Upper lobe of right lung (tissue), 1 donor: ENCODE measurements at places on chromosomes 16 and 17. TPM values are rescaled to one million over a fixed set of nuclear protein-coding genes. Genes with fewer than 3 reads are reported as not detected.

The TMEM100 gene
- 279 TPM for total RNA-seq

The SRL gene
- total RNA-seq, result 0.64 TPM

The NPIPB9 gene
- total RNA-seq, result 3.5 TPM

The GH1 gene
- total RNA-seq, result not detected

The ACSM2A gene
- not detected for total RNA-seq

The MT1E gene
- 154 TPM for total RNA-seq

The CFAP97D1 gene
- total RNA-seq, result not detected

The AIPL1 gene
- total RNA-seq, result not detected

The IGF2BP1 gene
- total RNA-seq, result not detected

The NKD1 gene
- total RNA-seq, result 47.2 TPM

The C16orf92 gene
- total RNA-seq, result not detected

The KRT13 gene
- 5.5 TPM for total RNA-seq

The SCARF1 gene
- 48.5 TPM for total RNA-seq

The CCL3 gene
- 9.9 TPM for total RNA-seq

The CBX2 gene
- total RNA-seq, result 3.4 TPM

The CBX4 gene
- 20.2 TPM for total RNA-seq

The KRTAP3-3 gene
- total RNA-seq, result not detected

The NFE2L1 gene
- 201 TPM for total RNA-seq

- no peak for DNase-seq
These were observed 15.2 kb downstream of the ALOX12B start for GRCh38 chr17:8072341-8072728.

DNA sequence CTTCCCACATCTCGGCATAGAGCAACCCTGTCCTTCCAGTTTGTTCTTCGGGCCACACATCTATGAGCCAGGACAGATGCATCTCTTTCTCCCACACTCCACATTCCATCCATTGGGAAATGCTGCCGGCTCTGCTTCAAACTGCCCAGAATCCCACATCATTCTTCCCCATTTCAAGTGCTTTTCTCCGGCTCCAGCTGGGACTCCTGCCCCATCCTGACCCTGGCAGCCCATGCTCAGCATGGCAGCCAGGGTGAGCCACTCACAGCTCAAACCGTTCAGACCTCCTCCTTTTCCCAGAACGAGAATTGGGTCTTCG is 132.8 kb upstream of the SDK2 start:
- no peak for DNase-seq

GRCh38 chr17:58504826-58505351 is 9.5 kb downstream of the MTMR4 start:
- no peak for DNase-seq

GRCh38 chr16:47724115-47724785 is 263.1 kb downstream of the PHKB start:
- DNase-seq, result no peak

DNA sequence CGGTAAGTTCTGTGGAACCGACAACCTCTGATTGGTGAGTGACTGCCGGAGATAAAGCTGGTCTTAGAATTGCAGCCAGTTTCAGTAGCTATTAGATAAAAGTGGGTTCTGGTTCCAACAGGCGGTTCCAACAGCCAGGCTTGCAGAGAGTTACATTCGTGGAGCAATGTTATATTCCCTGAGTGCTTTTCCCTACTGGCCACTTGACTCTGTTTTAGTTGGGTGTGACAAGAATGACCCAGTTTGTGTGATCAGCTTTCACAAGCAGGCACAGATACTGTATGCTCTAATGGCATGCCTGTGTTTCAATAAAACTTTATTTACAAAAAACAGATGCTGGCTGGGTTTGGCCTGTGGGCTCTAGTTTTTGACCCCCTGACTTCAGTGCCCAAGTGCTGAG is 196.6 kb downstream of the SNX29 start:
- no peak for DNase-seq

- DNase-seq, result peak; percentile 11
These were observed 2.9 kb downstream of the SLC13A5 start for GRCh38 chr17:6710317-6710716.

GRCh38 chr17:1455291-1455796 is 688 bp downstream of the CRK start:
- DNase-seq, result peak; percentile 83

DNA sequence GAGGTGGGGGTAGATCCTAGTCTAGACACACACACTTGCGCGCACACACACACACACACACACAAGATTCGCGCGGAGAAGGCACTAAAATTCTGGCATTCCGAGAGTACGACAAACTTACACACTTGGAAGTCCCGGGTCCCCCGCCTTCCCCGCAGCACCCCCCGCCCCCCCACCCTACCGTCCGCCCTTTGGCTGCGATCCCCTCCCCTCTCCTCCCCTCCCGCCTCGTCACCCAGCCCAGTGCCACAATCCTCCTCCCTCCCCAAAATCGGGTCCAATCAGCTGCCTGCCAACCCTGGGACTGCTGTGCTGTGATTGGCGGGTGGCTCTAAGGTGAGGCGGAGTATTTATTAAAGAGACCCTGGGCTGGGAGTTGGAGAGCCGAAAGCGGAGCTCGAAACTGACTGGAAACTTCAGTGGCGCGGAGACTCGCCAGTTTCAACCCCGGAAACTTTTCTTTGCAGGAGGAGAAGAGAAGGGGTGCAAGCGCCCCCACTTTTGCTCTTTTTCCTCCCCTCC is at the start of gene SOX9:
SOX9 (plus strand) TSS at position 379 of the 522 bp plus-strand sequence. CDS start 372 bp downstream, outside the sequence.
- DNase-seq, result peak; percentile 90

DNA sequence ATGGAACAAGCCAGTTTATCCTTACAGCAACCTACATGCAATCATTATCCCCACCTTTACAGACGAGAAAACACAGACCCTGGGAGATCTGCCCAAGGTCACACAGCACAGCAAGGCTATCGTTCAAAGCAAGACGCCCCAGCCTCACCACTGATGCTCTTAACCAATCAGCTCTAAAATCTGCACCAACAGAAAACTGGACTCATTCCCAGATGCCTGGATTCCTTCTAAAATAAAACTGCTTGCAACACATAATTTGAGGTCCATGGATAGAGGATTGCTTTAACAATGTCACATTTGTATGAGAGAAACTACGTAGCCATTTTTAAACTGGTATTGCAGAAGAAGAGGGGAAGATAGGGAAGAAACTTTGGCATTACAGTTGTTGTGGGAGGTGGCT is 6.8 kb downstream of the COTL1 start:
- no peak for DNase-seq

- no peak for DNase-seq
These were observed 129.7 kb downstream of the LAT start for GRCh38 chr16:29114574-29114973.

GRCh38 chr17:31888124-31888523 is 13.4 kb downstream of the UTP6 start:
- no peak for DNase-seq

GRCh38 chr16:19704321-19705145 is 13.5 kb downstream of the KNOP1 start:
- no peak for DNase-seq

DNA sequence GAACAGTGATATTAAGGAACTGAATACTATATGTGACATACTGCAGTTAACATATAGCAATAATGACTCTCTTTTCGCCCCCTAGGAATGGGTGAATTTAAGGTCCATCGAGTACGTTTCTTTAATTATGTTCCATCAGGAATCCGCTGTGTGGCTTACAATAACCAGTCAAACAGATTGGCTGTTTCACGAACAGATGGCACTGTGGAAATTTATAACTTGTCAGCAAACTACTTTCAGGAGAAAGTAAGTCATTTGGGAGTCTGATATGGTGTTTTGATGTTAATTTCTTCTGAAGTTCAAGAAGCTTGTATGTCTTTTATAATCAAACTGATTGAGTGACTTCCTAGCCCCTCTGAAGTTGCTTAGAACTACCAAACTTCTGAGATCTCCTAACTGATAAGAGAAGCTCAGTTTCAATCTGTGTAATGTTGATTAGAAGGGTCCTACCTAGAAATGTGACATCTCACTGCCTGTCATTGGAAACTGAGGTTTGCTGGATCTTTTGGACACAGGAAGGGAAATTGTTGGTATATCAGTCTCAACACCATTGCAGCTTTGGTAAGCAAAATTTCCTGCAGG is 1.0 kb downstream of the UTP4 start:
- DNase-seq, result no peak

GRCh38 chr17:79808763-79809529 is 12.1 kb upstream of the CBX8 start:
- no peak for DNase-seq

GRCh38 chr17:61235827-61236197 is 163.8 kb upstream of the TBX2 start:
- no peak for DNase-seq

- no peak for DNase-seq
These were observed 13.5 kb upstream of the CBX4 start for GRCh38 chr17:79852748-79853147.

GRCh38 chr17:52030052-52030451 is 128.5 kb downstream of the CA10 start:
- DNase-seq, result no peak

DNA sequence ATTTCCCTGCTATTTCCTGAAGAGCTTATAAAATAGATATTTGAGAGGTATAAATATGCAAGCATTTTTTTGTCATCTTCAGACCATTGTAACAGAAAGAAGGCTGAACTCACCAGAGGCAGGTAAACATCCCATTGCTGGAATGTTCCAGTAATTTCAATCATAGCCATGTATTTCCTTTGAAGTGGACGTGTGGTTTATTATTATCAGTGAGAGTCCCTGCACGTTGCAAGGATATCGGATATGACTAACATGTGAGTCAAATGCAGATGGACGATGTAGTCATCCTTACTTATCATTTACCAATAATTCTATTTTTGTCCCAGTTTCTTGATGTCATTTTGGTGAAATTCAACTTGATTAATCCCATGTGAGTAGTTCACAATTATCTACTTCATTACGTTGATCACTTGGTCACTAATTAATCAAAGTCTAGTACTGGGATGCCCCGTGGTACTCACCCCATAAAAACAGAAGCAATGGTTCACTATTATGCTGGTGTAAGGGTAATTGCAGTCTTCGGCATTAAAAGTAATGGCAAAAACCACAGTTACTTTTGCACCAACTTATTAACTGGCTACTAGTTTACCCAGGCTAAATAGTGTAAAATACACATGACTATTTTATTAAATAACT is 89.5 kb downstream of the VAT1L start:
- DNase-seq, result no peak

GRCh38 chr16:50610331-50611262 is 62.4 kb downstream of the NKD1 start:
- no peak for DNase-seq

- DNase-seq, result no peak
These were observed 17.1 kb upstream of the TMEM94 start for GRCh38 chr17:75439287-75439686.

- no peak for DNase-seq
These were observed 24.8 kb downstream of the RAD51D start for GRCh38 chr17:35094902-35095301.

DNA sequence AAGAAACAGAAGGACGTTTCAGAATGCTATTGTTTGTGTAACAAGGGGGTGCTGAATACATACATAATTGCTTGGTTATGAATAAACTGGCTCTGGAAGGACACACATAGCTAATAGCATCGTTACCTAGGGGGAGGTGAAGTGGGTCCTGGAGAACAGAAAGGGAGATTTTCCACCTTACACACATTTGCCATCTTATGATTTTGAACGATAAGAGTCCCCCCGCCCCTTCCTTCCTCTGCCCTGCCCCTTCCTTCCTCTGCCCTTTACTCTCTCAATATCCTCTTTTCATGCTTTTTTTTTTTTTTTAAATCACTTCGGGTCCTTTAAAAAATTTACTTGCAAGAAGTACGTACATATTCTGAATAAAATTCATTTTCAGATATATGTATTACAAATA is 902 bp upstream of the DHRS7B start:
- DNase-seq, result no peak

- DNase-seq, result no peak
These were observed 221.0 kb downstream of the CPPED1 start for GRCh38 chr16:12582696-12583095.

- DNase-seq, result no peak
These were observed 121.3 kb upstream of the CACNG5 start for GRCh38 chr17:66713533-66714042.

DNA sequence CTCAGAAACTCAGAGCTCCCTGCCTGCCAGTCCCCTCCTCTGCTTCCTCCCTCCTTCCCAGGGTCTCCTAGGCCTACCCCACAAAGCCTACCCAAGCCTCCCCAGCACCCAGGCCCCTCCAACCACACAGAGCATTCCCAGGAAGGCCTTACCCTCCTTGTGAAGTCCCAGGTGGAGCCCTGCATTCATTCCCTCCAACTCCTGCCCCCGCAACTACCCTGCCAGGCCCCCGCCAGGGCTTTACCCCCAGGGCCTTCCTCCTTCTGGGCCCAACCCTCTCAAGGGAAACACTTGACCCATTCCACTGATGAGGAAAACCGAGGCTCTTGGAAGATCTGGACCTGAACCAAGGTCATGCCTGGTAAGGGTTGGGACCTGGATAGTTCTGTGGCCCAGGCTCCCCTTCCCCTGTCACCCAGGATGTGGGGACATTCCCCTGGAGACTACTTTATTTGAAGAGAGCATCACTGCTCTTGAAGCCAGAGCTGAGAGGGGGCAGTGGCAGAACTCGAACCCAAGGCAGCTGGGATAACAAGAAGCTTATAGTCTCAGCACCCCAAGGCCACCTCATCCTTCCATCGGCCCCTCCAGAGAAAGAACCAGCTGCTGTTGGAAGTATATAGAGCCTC is 12.5 kb downstream of the PLLP start:
- no peak for DNase-seq

- peak; percentile 81 for DNase-seq
These were observed 50.0 kb upstream of the MRPS23 start for GRCh38 chr17:57899822-57900221.

GRCh38 chr16:1788095-1788707 is 5.3 kb downstream of the IGFALS start:
- peak; percentile 66 for DNase-seq

DNA sequence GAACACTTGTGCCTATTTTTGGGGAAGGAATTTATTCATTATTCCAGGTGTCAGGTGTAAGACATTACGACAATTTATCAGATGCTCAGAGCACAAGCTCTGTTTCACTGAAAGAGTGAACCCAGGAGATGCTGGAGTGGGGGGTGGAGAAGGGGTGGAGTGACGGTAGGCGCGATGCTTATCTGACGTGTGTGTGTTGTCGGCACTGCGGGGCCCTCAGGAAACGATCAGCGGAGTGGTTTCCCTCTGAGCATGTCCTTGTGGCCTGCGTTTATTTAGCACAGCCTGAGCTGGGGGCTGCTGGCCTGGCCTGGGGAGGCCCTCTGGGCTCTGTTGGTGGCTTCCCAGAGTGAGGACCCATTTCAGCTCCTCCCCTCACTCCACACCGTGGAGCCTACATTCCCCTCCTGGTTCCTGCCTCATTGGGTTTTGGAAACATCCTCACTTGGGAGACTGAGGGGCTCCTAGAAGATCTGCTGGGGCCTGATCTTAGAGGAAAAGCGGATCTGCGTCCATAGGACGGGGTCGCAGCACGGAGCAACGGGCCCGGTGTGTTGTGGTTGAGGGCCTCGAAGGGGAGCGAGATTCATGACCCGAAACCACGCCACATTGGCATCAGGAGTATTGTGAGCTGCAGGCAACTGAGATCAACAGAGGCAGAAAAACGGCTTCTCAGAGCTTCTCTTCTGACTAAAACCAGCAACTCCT is 19.0 kb upstream of the GNG13 start:
- DNase-seq, result no peak

GRCh38 chr17:78990349-78991016 is 10.8 kb upstream of the LGALS3BP start:
- peak; percentile 61 for DNase-seq

GRCh38 chr17:7351665-7352502 is at the start of gene KCTD11:
Gene KCTD11 (plus strand): TSS chr17:7352162.
- peak; percentile 97 for DNase-seq
